HCEC 1CT (cell line): ENCODE measurements at places on chromosomes 4 and X.

DNA sequence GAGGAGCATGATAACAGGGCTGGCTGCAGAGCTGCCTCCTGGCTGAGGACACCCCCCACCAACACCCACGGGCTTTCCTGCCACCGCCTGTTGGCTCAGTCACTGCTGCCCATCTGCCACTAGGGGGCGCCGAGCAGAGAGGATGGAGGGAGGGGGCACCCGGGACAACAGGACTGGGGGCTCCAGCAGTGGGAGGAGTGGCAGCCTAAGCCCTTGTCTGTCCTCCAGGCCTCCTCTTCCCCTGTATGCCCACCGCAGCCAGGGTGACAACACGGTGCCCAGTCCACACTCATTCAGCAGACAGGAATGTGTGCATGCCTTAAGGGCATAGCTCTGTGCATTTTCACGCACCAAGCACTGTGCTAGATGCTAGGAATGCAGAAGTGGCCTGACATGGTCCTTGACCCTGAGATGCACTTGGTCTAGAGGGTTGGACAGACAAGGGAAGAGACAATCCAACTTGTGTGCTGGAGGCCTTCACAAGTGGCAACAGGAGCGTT, 149.9 kb downstream of the AMMECR1 start:
- DNase-seq = no peak

GRCh38 chr4:27490315-27490714, 629.7 kb downstream of the STIM2 start:
- no peak for DNase-seq

DNA sequence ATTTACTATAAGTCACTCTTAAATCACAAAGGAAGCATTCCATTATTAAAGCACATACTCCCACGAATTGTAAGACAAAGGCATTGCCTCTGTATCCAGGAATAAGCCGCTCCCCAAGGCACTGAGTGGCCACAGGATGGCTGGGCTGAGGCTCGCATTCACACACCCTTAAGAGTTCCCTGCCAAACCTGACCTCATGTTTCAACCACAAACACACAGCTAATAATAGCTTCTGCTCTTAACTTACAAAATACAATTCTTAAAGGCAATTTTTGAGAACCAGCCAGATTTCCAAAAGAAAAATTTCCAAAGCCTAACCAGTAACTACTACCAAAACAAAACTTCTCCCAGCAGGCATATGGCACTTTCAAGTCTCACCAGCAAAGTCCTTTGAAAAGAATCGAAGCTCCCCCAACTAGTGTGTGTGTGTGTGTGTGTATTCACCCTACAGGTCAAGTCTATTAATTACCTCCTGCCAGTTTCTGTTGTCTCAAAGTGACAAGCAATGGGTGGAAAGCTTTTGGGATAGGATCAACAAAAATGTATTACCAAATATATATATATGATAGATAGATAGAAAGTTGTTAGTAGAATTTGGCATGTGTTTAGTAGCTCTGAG, 36.0 kb downstream of the ARHGAP6 start:
- peak; percentile 65 for DNase-seq

- DNase-seq = no peak
These were observed 34.0 kb downstream of the SLC9A6 start for GRCh38 chrX:136019226-136019625.

- no peak for DNase-seq
These were observed 94.6 kb upstream of the GALNT7 start for GRCh38 chr4:173073939-173074500.

DNA sequence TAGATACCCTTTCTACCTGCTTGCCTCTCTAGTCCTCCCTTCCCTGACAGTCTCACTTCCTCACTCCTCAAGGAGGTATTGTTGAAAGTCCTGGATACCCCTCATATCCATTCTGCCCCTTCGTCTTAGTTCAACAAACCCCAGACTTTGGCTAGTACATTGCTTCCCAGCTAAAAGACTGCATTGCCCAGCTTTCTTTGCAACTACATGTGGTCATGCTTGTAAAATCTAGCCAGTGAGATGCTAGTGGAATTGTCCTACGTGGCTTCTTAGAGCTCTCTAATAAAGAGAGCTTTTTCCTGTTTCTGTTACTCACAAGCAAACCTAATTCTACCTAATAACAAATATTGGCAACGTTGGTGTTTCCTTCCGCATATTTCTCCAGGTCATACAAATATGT, 237.9 kb upstream of the PSAPL1 start:
- no peak for DNase-seq

GRCh38 chrX:132409780-132410556, 78.9 kb downstream of the MBNL3 start:
- DNase-seq = no peak

- DNase-seq = no peak
These were observed 105.4 kb downstream of the ANXA3 start for GRCh38 chr4:78656968-78657445.

GRCh38 chr4:2324891-2325290, 63.0 kb upstream of the MXD4 start:
- no peak for DNase-seq

DNA sequence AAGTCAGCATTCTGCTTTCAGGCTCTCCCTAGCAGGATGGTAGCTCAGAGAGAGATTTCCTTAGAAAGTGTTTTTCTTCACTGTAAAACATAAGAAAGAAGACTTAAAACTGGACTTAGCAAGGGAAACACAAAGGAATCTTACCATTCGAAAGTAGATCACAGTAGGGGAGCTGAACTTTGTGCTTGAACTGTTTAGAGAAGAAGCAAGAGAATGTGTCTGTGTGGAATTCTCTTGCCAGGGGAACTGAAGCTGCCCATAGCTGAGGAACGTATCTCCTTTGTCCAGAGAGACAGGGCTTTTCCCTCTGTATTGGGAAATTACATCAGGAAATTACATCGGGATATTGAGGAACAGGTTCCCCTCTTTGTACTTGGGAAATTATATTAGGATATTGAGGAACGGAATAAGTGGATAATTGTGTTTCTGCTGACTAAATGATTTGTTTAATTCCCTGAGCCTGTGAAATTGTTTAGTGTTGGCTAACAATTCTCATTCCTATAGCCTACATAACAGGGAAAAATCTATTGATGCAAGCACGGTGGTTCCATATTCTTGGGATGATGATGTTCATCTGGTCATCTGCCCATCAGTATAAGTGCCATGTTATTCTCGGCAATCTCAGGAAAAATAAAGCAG, 21.2 kb downstream of the SRD5A3 start:
- no peak for DNase-seq

DNA sequence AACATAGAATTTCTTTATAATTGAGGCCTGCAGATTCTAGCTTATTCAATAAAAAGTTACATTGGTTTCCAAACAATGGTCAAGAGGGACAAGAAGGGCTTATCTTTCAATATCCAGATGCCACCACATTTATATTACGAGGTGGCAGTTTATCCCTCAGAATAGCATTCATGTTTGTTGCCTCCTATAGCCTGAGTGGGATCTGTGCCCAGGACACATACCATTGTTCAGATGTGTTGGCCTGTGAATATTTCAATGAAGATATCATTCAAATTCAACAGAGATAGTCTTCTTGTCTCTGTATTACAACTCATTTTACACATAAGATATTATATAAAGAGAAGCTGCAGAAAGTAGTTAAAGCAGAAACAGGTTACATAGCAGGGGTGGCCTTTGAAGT, 20.5 kb downstream of the GLRB start:
- DNase-seq = no peak

- peak; percentile 76 for DNase-seq
These were observed 74.7 kb downstream of the GALNT7 start for GRCh38 chr4:173243321-173243720.

DNA sequence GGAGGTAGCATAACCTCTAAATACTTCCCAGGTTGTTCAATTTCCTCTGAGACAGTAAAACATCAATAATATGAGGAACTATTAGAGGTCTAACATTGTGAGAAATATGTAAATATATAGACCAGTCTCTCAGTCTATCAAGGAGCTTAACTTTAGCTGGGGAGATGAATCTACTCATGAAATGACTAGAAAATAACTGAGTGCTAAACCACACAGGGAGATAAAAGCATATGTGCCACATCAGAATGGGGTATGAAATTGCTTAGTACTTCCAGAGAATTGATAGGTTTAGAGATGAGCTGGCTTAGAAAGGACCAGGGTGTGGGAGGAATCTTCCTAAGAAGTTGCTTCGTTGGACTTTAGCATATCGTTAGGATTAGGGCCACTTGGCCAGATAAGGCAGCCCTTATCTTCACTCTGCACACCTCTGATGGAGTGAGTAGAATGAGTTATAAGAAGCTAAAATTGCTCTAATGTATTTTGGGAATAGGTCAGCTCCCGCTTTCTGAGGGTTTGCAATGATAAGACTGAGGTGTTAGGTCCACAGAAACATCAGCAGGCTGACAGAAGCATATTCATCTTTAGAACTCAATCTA, 299.2 kb downstream of the UNC5C start:
- no peak for DNase-seq

GRCh38 chr4:123449780-123450179, 53.2 kb downstream of the SPRY1 start:
- peak; percentile 56 for DNase-seq

DNA sequence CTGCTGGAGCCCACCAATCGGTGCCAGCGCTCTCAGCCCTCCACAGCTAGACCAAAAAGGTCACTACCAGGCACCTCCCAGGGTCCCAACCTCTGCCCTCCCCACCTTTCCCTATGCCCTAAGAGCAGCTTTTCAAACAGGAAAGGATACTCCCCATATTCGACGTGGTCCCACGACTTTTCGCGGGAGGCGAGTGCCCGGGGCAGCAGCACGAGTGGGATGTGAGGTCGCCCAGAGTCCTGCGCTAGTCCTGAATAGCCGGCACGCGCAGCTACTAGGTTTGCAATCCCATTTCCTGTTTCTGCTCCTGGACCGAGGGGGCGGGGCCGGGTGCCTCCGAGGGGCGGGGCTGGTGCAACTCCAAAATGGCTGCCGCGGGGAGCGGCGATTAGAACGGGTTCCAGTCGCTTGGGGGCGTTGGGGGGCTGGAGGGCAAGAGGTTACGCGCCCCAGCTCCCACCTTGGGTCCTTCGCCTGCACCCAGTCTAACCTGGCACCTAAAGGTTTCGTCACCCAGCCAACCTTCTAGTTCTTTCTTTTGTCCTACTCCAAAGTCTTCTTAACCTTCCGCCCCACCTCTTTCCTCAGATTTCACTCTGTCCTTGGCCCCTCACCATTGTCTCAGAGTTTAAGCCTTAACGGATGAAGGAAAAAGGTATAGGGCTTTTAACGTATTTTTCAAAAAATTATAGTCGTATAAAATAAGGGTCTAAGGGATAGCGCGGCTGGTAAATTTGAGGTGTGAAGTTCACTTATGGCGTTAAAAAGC, 85.0 kb upstream of the TENT5D start:
- no peak for DNase-seq

- DNase-seq = no peak
These were observed 1751.9 kb downstream of the ARAP2 start for GRCh38 chr4:34492414-34492813.

DNA sequence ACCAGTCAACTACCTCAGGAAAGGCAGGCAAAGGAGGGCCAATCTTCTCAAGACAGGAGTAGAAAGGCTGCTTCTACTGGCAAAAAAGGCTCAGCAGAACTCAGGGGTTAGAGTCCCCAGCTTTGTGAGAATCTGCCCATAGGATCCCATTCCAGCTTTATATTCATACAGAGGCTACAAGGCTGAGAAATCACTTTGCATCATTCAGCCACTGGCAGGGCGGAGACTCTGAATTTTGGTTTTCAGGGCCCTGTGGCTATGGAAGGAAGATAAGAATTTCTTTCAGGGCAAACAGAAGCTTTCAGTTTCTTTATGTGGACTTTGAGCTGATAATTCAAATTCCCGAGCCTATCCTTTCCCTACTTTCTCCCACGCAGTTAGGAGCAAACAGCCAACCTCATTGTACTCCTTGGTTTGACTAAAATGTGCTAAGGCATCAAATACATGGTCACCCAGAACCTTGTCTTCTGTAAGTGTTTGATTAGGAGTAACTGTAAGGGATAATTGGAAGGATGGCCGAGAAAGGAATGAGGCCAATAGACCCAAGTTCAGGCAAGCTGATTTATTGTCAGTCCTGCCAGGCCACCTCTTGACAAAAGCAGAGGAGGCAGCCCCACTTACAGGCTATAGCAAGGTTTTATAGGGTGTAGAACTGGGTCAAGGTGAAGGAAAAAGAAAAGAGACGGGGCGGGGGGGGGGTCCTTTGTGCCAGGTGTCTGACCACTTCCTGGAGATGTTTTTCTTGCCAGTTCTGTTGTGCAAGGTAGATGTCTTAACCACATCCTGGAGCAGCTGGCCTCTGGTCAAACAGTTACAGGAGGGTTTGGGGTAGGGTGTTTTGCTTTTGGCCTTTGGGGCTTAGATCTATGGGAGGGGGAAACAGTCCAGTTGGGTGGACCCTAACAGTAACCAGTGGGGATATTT, 165.3 kb upstream of the PPP1R2C start:
- DNase-seq = no peak

DNA sequence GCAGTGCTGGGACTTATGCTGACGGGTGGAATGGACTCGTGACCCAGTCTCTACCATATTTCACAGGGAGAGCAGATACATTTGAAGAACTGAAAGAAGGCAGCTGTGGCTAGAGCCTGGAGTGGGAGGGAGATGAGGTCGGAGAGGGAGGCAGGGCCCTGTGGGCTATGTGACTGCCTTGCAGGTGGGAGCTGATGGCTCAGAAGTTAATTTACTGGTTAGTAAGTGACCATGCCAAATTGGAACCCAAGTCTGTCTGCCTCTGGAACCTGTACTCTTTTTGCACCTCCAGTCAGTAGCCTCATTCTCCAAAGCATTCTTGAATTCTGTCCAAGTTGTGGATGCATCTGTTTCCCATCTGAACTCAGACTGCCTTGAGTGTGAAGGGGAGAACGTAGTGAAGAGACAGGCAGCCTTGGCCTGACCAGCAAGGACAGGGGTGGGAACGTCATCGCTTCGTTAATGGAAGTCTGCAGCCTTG, 92.3 kb downstream of the REPS2 start:
- DNase-seq = peak; percentile 26

GRCh38 chrX:71215338-71215912, 7.6 kb upstream of the GJB1 start:
- no peak for DNase-seq

DNA sequence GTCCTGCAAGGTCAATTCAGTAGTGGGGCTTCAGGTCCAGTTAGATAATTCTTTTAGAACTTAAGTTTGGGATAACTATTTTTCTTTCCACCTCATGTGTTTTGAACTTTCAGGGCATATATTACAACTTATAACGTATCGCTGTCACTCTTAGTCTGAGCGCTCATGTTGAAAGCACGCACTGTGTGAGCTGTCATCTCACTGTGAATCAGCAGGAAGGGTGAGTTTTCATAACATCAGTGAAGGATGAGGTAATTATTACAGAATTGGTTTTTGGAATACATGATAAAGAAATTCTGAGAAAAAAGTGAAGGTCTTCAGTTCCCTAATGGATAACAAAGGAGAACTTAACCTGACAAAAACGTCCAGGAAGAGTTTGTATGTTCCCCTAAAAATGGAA, 45.1 kb upstream of the SLC4A4 start:
- DNase-seq = peak; percentile 63
